GF-D8 (cell line): ENCODE measurements at places on chromosomes 4 and X.

- peak; percentile 75 for DNase-seq
Measured at GRCh38 chr4:75698162-75698962, 25.2 kb upstream of the G3BP2 start.

- DNase-seq, result no peak
Measured at GRCh38 chr4:78669453-78669852, 106.7 kb upstream of the BMP2K start.

GRCh38 chr4:336893-337142 lies 796 bp upstream of the ZNF141 start:
- no peak for DNase-seq

DNA sequence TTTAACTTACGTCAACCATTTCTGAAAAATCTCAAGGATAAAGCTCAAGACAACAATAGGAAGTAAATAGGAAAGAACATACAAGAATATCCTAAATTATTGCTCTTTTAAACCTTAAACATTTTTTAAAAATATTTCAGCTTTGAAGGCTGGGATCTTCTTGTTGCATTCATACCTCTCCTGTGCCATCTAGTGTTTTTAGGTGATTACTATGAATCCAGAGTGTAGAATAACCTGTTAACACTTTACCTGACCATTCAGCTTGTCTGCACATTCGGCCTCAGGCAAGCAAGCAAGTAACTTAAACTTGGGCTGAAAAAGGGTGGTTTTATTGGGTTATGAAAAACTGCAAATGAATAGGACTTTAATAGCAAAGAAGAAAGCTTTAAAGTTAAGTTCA lies 507.8 kb upstream of the INTU start:
- no peak for DNase-seq
